ENCODE measurements at places on chromosomes 3 and 15.

GRCh38 chr3:146912241-146913015, 307.3 kb upstream of the PLSCR5 start:
- no peak for DNase-seq

GRCh38 chr15:57118013-57118799, 199.8 kb downstream of the TCF12 start:
- no peak for DNase-seq

DNA sequence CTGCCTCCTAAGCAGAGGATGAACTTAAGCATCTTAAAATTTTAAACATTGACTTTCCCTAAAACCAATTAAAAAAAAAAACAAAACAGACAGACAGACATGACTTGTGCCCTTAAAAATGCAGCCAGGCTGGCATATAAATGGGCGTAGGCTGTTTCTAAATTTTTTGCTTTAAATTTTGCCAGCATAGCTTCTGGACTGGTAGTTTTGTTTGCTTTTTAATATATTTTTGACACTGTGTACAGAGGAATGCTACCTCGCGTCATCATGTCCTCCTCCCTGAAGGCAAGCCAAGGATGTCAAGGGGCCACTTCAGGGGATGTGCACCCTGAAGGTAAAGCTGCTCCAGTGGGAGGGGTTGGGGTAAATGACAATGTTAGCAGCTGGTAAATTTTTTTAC, 134.8 kb downstream of the PGPEP1L start:
- no peak for DNase-seq

DNA sequence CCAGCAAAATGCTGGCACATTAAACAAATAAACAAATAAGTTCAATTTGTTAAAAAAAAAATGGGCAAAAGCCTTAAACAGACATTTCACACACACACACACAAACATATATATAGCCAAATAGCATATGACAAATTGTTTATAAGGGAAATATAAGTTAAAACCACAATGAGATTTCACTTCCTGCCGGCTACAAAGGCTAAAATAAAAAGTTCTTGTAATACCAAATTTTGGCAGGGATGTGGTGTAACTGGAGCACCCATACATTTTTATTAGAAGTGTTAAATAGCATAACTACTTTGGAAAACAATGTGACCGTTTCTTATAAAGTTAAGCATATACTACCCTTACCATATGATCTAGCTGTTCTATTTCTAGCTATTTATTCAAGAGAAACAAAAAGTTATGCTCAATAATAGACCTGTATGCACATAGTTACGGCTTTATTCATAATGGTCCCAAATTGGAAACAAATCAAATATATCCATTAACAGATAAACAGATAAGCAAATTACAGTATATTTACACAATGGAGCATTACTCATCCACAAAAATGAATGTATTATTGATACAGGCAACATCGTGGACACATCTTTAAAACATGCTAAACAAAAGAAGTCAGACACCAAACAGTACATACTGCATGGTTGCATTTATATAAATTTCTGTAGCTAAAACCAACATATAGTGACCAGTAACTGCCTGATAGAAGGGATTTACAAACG, 93.9 kb downstream of the EOMES start:
- DNase-seq: no peak

DNA sequence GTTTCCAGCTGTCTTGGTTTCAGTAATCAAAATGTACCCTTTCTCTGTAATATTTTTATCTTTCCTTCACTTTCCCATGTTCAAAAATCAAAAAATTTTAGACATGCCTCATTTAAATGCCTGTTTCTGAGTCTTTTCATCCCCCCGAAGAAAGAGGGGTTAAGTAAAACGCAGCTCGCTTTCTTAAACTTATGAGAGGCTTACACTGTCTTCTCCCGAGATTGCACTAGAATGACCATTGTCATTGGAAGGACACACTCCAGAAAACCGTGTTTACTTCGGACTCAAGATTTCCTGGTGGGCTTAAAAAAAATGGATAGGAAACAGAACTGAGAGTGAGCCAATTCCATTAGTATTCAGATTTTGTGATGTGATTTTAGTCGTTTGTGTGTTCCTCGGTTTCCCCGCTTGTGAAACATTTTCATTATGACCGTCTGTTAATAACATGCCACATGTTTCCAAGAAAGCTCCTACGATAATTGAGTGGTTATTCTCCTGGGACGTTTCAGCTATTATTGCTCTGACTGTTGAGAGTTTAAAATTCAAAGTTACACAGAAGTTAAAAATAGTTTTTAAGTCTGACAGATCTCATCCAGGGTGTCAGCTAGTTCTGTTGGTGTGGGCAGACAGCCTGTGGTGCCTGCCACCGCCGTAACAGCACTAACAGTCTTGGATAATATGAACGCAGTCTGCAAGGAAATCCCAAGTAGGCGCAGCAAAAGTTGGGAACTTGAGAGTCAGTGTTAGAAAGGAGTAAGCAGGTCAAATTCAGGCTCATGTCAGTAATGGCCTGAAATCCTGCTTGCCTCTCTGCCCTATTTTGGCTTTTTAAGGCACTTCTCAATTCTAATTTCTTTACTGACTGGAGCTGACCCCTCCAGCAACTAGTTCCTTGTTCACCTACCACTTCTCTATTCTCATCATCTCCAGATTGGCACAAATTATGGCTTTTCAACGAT, 1.5 kb downstream of the CRYBG3 start:
- DNase-seq: no peak

- no peak for DNase-seq
Measured at GRCh38 chr3:184257083-184257915, 4.1 kb downstream of the CAMK2N2 start.

GRCh38 chr3:46350262-46350565, 3.7 kb upstream of the CCR2 start:
- DNase-seq: no peak

GRCh38 chr3:132912416-132912753, 125.8 kb upstream of the TMEM108 start:
- DNase-seq: no peak

DNA sequence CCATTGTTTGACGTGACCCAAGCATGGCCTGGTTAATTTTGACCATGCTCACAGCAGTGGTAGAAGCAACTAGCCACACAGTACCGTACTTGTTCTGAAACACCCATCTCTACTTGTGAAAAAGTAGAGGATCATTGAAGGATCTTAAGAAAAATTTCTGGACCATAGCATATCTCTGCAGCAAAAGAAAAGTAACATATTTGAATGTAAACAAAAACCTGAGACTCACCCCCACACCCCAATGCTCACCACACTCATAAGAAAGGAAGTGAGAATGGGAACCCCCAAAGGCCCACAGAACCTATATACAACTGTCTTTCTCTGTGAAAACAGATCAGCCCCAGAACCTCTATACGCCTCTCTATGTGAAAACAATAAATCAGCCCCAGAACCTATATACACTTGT, 33.8 kb upstream of the TFRC start:
- peak; percentile 77 for DNase-seq

DNA sequence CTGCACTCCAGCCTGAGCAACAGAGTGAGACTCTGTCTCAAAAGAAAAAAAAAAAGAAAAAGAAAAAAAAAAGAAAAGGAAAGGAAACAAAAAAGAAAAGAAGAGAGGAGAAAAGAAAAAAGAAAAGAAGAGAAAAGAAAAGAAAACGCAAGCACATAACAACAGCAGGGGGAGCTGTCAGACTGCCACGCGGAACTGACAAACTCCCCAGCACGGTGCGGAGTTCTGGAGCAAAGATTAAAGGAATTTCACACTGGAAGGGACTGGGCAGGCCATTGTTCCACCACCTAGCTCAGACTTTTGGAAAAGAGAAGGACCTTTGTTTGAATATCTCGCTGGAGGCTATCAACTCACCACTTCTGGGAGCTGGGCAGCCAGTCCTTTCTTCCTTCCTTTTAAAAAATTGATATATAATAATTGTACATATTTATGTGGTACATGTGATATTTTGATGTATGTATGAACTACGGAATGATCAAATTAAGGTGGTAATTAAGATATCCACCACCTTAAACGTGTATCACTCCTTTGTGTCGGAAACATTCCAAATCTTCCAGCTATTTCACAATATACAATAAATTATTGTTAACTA, 40.5 kb downstream of the DPPA2 start:
- no peak for DNase-seq

- no peak for DNase-seq
Measured at GRCh38 chr15:62834686-62835329, 207.7 kb upstream of the TPM1 start.

DNA sequence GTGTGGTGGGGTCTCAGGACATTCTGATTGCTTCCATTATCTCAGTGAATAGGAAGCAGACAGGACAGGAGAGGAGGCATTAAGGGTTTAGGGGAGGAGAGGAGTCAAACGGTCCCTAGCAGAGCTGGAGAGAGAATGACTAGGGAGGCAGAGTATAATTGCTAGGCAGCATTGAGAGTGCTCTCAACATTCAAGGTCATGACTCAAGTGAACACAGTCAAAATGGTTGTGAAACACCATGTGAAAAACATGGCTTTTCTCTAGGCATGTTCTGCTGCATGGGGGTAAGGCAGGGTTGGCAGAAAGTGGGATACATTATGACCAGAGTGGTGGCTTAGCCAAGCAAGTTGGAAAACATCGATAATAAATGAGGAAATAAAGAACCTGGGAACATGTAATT, 19.5 kb upstream of the HRH1 start:
- no peak for DNase-seq

GRCh38 chr3:160390565-160391138, 8.4 kb downstream of the IFT80 start:
- no peak for DNase-seq

GRCh38 chr15:86538141-86538540, 458.5 kb downstream of the AGBL1 start:
- no peak for DNase-seq

GRCh38 chr15:70533931-70534742, 229.2 kb downstream of the UACA start:
- DNase-seq: no peak

- no peak for DNase-seq
Measured at GRCh38 chr15:73822998-73823397, 50.4 kb upstream of the TBC1D21 start.

- no peak for DNase-seq
Measured at GRCh38 chr3:126620738-126621137, 34.2 kb downstream of the TXNRD3 start.

- no peak for DNase-seq
Measured at GRCh38 chr15:68420186-68420684, 11.7 kb downstream of the ITGA11 start.

DNA sequence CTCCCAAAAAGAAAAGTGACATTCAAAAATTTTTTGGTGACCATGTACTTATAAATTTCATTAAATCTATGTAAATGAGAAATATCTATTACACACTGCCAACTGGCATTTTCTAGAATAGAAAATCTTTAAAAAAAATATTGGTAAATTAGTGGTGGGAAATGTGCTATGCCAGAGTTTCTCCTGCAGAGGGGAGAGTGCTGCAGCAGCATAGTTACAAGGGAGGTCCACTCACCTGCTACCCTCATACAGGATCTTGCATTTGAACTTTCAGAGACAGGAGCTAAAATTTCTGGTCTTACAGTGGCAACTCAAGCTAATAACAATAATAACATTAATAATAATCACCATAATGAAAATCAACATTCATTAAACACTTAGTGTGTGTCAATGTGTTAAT, 459.6 kb downstream of the NSUN3 start:
- DNase-seq: no peak

- DNase-seq: no peak
Measured at GRCh38 chr15:48031466-48031865, 89.3 kb upstream of the SLC24A5 start.

DNA sequence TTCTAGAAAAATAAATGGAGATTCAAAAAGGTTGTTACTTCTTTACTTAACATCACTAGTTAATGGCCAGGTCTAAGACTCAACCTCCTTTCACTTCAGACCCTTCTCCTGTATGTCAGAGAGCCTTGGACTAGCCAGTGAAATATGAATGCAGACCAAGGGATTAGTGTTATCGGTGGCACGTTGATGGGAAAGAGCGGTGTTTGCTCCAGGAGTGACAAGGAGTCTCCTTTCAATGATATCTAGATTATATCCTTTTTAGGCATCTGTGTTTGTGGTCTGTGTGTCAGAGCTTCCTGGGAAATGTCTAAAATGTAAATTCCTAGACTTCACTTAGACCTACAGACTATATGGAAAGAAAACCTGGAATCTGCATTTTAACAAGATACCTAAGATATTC, 658.0 kb upstream of the KCNMB2 start:
- no peak for DNase-seq

- DNase-seq: no peak
Measured at GRCh38 chr3:37847689-37848088, 14.0 kb upstream of the CTDSPL start.

DNA sequence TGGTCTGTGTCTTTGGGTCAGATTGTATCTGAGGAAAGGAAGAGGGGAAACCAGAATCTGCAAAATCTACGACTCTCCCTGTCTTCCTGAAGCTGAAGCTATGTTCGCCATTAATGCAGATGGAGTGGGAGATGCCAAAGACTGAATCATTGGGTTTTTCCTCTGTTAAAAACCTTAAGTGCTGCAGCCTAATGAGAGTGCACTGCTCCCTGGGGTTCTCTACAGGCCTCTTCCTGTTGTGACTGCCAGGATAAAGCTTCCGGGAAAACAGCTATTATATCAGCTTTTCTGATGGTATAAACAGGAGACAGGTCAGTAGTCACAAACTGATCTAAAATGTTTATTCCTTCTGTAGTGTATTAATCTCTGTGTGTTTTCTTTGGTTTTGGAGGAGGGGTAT, 24.0 kb downstream of the RMDN3 start:
- no peak for DNase-seq

GRCh38 chr3:16801223-16801622, 83.5 kb upstream of the PLCL2 start:
- no peak for DNase-seq

GRCh38 chr3:188274249-188274915, 120.4 kb downstream of the LPP start:
- DNase-seq: no peak

DNA sequence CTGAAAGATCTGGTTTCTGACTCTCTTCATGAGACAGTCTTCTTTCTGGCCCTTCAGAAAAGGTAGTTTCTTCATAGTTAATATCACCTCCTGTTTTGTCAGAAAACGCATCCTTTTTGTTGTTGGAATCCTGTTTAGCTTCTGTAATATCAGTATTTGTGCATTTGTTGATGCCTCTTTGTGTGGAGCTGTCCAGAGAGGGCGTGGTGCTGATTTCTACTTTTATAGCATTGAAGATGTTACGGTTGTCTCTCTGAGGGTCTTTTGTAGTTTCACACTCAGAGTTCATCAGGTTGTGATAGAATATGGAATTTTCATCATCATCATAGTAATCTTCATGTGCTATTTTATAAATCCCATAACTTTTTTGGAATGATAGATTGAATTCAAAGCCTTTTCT, 8.9 kb downstream of the GPR149 start:
- DNase-seq: no peak

DNA sequence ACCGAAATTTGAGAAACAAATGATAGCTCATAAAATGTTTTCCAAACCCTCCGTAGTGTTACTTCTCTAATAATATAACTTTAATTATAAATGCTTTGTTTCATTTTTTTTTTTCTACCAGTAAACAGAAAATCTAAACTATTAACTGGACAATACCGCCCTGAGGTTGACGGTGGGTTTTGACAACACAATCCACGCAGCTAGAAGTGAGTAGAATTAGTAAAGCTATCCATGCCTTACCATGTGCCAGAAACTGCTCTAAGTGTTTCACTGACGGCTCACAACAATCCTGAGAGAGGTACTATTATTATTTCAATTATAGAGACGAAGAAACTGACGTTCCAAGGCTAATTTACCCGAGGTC, 410 bp downstream of the NDUFAF1 start:
- DNase-seq: no peak

All from GM13976 (cell line).